Stimulated activated CD4-positive, alpha-beta T cell treated with anti-CD3 and anti-CD28 coated beads, Interleukin-1b, Interleukin-23, amount 100 ng/mL, for 1 hour (primary cell): ENCODE measurements at places on chromosomes 12 and 14.

DNA sequence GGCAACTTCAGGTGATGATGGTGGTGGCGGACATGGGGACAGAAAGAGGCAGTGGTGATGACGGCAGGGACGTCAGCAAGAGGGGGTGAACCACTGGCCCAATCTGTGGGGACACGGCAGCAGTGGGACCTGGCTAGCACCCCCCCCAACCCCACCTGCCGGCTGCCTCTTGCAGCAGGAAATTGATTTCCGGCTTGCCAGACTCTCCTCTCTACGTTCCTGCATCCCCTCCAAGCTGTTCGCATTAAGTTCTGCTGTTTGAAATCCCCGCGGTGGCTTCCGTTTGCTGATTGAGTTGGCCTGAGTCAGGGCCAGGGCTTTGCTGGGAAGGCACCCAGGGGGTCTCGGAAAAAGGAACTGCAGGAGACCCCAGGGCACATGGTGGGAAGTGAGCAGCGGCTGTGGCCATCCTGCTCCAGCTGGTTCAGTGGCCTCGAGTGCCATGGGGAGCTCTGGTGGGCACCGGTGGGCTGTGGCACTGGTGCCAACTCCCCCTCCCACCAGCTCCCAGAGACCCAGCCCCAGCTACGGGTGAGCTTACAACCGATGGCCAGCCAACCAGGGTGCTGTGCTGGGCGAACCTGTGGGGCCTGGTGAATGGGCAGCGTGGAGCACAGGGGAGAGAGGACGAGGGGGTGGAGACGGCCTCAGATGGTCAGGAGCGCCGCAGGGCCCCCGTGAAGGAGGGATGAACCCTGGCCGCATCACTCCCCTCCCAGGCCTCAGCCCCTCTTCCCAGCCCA is 14.6 kb upstream of the NUDT14 start:
- DNase-seq = no peak

DNA sequence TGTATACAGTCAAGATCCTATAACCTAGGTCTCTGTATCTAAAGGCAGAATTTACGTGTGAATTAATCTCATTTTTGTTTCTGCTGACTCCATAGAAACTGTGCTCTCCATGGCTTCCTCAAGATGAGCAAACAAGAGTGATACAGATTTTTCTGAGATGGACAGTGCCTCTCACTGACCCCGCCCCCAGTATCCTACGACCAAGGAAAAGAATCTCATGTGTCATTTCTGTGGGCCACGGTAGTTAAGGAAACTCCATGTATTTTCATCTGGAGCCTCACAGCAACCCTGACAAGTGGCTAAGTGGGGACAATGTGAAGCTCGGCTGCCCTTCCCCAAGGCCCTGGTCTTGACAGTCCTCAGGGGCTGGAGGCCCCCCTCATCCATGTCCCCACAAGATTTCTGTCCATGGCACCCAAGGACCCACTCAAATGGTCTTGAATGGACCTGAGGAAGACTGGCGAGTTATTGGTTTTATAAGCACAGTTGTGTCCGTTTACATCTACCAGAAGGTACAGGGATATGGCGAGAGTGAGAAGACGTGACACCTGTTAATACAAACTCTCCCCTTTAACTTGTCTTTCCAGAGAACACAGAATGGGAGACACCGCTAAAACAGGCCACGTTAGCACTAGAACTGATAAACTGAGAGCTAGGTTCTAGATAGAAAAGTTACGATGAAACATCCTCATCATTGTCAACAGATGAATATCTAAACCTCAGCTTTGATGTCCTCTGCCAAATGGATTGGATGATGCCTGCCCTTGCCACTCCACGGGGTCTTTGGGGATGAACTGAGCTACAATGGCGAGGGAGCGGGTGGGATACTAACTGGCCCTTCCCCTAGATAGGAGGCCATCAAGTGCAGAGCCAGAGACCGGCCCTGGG is 108.4 kb upstream of the EGLN3 start:
- no peak for DNase-seq

DNA sequence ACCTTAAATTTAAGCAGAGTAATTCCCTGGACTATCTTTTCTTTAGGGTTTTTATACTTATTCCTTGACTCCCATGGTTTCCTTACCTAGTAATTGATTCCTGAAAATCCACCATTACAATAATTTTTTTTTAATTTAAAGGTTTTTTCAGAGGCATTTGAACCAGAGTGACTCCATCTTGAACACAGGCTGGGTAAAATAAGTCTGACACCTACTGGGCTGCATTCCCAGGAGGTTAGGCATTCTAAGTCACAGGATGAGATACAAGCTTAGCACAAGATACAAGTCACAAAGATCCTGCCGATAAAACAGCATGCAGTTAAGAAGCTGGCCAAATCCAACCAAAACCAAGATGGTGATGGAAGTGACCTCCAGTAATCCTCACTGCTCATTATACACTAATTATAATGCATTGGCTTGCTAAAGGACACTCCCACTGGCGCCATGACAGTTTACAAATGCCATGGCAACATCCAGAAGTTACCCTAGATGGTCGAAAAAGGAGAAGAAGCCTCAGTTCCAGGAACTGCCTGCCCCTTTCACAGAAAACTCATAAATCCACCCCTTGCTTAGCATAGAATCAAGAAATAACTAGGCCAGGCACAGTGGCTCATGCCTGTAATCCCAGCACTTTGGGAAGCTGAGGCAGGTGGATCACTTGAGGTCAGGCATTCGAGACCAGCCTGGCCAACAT is 53.6 kb downstream of the SLC25A21 start:
- no peak for DNase-seq

GRCh38 chr12:2248087-2248900 is 195.5 kb downstream of the CACNA1C start:
- no peak for DNase-seq

DNA sequence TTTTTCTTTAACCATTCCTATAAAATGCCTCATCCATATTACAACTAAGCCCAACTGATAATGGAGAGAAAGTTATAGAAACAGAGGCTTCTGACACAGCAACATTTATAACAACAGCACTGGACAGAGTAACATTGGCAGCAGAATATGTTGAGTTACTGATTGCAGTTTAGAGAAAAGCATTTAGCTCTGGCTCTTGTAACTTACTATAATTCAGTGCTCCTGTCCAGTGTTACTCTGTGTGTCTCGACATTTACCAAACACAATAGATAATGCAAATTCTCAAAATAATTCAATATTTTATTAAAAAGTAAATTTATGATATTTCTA is 356.1 kb downstream of the CEP128 start:
- no peak for DNase-seq
